ENCODE measurements at places on chromosomes 2 and 18. TPM values are rescaled to one million over a fixed set of nuclear protein-coding genes. Genes with fewer than 3 reads are reported as not detected.

GRCh38 chr2:74267068-74267467 is 68.7 kb downstream of the MTHFD2 start:
- DNase-seq = no peak

DNA sequence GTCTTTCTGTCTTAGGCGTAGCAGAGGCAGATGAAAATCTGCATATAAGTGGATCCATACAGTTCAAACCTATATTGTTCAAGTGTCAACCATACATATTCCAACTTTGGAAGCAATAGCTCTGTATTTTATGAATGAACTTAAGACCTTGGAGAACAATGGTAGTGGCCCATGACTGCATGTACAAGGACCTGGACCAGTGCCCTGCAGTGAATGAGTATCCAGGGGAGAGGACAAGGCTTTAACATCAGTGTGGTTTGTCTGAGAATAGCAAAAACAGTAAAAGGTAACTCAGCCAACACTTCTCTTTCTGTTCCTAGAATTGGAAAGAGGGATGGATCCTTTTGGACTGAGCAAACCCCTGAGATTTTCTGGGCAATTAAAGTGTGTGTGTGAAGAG is 230.8 kb upstream of the LINC00305 start:
- no peak for DNase-seq

- DNase-seq = no peak
Observed at GRCh38 chr18:9130195-9130594, 6.4 kb upstream of the ANKRD12 start.

- DNase-seq = no peak
Observed at GRCh38 chr18:62138461-62139235, 48.2 kb downstream of the PIGN start.

- DNase-seq = no peak
Observed at GRCh38 chr2:29317077-29317517, 201.9 kb downstream of the CLIP4 start.

GRCh38 chr2:26597197-26597596 is 44.0 kb downstream of the CIB4 start:
- no peak for DNase-seq

DNA sequence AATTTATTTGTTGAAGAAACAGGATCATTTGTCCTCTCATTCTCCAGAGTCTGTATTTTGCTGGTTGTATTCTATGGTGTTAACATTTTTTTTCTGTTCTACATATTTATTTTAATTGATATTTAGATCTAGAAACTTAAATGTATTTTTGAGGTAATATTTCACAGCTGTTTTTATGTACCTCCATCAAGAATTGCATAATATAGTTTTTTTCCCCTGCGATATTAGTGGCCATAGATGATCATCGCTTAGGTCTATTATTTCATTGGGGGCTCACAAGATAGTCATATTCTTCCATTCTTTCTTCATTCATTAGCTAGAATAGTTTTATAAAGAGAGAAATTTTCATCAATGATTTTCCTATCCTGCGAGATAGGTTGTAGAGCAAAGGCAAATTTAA is 89.3 kb downstream of the PARD3B start:
- DNase-seq = no peak

DNA sequence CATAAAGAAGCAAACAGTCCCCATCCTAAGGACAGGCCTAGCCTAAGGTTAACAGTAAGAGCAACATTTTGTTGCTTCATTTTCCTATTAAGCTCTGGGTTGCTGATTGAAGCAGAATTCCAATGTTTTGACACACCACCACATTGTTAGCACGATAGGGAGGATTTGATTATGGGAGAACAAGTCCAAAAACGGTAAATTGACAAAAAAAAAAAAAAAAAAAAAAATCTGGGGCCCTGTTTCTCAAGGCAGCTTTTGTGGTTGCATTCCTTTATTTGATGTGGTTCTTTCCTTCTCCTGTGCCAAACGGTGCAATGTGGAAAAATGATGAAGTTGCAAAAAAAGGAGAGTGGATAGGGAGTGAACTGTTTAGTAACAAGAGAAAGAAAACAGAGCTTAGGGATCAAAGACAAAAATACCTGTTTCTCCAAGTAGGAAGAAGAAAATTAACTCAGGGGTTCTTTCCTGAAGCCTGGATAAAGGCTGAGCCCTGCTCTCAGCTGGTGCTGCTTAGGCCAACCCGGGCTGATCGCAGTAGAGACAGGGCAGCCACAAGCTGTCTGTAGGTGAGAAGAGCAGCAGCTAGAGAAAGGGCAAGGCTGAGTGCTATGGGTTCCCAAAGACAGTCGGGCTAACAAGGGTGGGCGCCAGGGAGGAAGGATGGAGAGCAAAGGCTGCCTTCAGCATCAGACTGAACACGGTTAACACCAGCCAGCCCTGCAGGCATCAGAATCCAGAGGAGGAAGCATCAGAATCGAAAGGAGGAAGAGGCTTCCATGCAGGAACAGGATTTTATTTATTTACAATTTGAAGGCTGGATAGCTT is 167.8 kb upstream of the FOSL2 start:
- no peak for DNase-seq

DNA sequence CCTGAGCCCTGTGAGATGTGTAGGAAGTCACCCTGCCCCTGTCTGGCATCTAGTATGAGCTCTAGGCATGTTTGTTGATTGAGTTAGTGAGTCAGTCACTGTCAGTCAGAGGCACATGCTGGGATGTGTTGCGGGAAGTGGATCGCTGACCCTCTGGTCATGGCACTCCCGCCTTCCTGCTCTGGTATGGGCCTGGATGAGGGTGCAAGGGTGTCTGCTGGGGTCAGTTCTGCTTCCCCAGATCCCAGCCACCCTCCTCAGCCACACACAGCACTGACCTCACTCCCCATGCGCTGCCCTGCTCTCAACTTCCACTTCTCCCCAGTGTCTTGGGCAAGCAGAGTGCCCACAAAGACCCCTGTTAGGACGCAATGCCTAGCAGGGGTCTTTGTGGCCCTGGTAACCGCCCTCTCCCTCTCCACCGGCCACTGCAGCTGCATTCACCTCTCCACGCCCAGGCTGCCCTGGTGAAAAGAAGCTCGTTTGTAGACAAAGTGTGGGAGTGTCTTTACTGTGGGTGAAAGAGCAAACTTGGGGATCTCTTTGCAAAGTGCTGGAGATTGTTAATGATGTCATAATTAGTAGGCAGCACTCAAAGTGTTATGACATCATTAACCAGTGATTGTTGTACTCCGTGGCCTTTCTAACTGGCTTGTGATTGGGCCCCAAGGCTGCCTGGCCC is 252.1 kb downstream of the LDLRAD4 start:
- DNase-seq = no peak

DNA sequence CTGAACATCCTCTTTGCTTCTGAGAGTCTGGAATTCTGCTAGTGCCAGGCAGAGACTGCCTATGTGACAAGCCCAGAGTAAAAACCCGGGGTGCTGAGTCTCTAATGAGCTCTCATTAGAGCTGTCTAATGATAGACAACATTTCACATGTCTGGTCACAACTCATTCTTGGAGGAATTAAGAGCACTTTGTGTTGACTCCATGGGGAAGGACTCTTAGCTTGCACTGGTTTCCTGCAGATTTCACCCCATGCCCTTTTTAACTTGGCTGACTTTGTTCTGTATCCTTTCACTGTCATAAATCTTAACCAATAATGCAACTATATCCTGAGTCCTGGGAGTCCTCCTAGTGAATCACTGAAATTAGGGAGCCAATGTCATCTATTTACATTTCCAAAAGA is 33.5 kb downstream of the FBXO15 start:
- DNase-seq = no peak

GRCh38 chr18:54033052-54033451 is 191.4 kb downstream of the MBD2 start:
- no peak for DNase-seq

GRCh38 chr2:41970988-41971660 is 76.7 kb upstream of the PKDCC start:
- DNase-seq = no peak

GRCh38 chr2:187542123-187542522 is 12.1 kb downstream of the TFPI start:
- DNase-seq = no peak

DNA sequence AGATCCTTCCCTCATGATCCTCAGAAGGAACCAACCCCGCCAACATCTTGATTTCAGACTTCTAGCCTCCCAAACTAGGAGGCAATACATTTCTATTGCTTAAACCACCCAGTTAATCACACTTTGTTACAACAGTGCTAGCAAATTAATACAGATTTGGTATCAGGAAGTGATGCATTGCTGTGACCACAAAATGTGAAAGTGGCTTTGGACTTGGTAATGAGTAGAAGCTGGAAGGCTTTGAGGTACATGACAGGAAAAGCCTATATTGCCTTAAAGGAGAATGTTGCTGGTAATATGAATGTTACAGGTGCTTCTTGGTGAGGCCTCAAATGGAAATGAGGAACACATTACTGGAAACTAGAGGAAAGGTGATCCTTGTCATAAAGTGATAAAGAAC is 260.3 kb downstream of the SATB2 start:
- no peak for DNase-seq

DNA sequence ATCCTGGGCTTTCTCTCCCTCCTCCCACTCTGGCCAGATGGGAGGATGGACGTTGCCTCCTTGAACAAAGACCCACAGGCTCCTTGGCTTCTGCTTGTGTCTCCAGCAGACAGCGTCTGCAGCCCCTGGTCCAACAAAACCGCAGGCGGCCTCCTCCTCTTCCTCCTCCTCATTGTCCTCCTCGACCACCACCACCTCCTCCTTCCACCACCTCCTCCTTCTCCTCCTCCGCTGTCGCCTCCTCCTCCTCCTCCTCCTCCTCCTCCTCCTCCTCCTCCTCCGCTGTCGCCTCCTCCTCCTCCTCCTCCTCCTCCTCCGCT is 45.7 kb upstream of the ALPP start:
- no peak for DNase-seq

DNA sequence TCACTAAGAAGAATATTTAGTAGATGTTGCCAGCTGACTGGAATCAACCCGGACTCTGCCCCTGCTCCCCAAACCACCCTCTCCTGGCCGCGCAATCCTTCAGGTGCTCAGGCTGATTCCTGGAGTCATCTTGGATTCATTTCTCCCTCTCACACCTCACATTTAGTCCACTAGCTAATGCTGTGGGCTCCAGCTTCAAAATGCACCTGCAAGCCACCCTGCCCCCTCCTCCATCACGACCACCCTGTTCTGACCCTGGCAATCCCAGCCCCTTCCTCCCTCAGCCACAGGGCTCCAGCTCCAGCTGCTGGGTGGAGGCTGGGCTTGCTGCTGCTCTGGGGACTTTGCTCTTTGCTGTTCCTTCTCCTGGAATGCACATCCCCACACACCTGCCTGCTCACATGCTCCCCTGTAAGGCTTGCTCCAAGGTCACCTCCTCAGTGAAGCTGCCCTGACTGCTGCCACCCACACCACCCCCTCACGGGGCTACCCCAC is 61.3 kb upstream of the SH3RF3 start:
- DNase-seq = no peak

- DNase-seq = no peak
Observed at GRCh38 chr2:195003881-195004471, 653.0 kb upstream of the SLC39A10 start.

The POTEF gene
- 0.06 TPM for total RNA-seq

The ACADL gene
- total RNA-seq = 0.05 TPM

The CYTIP gene
- total RNA-seq = 0.82 TPM

The ANKRD30B gene
- total RNA-seq = 0.70 TPM

The GPR55 gene
- not detected for total RNA-seq

Measured in glomerular endothelial cell (primary cell).